Neuronal stem cell (in vitro differentiated cells): ENCODE measurements at places on chromosomes 7 and 10.
A peak's percentile ranks its signal among the peaks of the same experiment; 100 is the strongest.

GRCh38 chr7:81445462-81445861 lies 324.4 kb downstream of the HGF start:
- no peak for DNase-seq

GRCh38 chr7:139720705-139721231 lies 57.0 kb downstream of the HIPK2 start:
- no peak for DNase-seq

DNA sequence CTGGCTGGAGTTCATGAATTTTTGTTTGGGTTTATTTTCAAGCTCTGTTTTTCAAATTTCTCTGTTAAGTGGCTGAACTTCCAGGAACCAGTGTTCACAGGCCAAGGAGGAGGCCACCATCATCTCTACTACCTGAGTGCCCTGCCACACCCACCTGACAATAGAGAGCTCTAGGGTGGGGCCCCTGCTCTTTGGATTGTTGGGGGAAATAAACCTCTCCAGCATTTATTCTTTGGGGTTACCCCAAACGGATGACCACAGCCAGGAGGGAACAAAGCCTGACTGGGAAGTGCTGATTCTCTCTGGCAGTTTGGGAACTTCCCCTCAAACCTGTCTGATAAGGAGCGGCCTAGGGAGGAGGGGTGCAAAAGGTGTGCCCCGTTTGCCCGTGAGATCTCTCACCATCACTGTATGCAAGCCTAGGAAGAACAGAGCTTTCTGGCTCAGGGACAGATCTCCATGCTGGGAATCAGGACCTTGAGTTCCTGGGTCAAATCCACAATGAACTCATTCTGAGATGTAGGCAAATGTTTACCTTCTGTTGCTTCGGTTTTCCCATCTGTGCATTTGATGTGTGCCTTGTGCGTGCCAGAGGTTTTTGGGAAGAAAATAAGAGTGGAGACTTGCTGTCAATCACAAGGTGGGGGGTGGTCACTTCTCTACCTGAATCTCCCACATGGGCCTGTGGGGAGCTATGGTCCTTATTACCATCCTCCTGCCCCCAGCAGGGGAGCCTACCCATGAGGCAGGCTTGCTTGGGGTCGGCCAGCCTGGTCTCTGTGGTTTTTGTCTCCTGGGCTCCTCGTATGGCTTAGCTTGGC lies 27.7 kb upstream of the PDCD4 start:
- DNase-seq, result no peak

DNA sequence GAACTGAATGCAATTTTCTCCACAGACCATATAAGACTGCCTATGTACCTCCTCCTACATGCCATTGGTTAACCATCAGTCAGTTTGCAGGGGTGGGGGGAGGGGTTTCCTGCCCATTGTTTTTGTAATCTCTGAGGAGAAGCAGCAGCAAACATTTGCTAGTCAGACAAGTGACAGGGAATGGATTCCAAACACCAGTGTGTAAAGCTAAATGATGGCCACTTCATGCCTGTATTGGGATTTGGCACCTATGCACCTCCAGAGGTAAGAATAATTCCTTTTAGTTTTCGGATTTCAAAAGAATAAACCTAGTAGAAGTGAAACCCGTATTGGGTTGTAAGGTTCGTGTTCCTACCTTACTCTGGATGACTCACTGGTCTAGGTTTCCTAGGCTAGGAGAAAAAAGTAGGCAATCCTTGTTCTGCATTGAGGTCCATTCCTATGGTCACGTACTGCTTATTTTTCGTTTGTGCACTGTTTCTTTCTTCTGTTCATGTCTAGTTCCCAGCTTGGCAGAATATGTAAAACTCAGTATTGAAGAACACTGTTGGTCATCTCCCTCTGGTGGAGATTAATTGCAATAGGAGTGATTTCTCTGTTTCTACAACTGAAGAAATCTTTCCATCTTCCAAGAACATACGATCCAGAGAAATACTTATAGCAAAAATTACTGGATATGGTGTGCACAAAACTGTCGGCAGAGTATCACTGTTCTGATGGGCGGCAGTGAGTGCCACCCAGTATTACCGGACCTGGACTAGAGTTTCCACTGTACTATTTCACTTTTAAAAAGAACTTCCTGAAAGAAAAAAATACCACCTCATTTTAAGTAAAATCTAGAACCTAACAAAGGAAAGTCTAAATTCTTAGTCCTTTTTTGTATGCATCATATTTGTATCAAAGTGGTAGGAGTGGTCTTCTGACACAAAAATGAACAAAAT lies at the start of gene AKR1C3:
AKR1C3 (plus strand) TSS at position 150 of the 941 bp plus-strand sequence; CDS start at position 181, 31 bp downstream.
- DNase-seq, result no peak

DNA sequence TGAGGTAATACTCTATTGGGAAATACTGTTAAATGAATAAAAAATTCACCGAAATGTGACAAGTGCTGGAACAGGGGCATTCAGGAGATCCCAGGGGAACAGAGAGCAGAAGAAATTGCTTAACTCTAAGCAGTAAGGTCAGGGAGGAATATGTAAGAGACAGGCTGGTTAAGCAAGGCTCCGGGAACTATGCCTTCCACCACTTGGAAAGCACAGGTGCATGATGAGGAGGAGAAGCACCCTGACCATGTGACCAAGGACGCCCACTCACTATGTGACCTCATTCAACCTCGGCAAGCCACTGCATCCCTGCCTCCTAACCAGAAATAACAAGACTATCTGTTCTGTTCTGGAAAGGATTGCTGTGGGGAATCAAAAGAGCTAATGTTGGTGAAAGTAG lies 218.4 kb downstream of the ELMO1 start:
- no peak for DNase-seq

GRCh38 chr10:54203401-54203800 lies 597.6 kb downstream of the PCDH15 start:
- no peak for DNase-seq

DNA sequence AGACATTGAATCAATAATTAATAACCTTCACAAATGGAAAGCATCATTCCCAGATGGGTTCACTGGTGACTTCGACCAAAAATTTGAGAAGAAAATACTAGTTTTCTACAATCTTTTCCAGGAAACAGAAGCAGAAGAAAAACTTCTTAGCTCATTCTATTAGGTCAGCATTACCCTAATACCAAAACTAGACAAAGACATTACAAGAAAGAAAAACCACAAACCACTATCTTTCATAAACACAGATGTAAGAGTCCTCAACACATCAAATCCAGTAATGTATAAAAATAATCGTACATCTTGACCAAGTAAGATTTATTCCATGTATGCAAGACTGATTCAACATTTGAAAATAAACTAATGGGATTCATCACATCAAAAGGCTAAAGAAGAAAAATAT lies 64.0 kb upstream of the CDK1 start:
- no peak for DNase-seq

DNA sequence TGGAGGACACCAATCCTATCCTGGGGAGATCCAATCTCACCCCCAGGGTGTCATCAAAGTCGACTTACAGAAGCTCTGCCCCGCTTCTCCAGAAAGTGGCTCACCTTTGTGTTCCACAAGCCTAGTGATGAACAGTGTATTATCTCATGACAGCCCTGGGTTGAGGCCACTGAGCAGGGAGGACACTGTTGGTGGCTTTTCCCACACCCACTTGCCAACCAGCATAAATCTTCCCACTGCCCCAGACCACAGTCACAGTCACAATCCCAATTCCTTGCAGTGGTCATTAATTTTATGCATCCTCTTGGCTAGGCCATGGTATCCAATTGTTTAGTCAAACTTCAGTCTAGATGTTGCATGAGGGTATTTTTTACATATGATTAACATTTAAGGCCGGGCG lies 18.4 kb downstream of the TNS3 start:
- DNase-seq, result no peak

DNA sequence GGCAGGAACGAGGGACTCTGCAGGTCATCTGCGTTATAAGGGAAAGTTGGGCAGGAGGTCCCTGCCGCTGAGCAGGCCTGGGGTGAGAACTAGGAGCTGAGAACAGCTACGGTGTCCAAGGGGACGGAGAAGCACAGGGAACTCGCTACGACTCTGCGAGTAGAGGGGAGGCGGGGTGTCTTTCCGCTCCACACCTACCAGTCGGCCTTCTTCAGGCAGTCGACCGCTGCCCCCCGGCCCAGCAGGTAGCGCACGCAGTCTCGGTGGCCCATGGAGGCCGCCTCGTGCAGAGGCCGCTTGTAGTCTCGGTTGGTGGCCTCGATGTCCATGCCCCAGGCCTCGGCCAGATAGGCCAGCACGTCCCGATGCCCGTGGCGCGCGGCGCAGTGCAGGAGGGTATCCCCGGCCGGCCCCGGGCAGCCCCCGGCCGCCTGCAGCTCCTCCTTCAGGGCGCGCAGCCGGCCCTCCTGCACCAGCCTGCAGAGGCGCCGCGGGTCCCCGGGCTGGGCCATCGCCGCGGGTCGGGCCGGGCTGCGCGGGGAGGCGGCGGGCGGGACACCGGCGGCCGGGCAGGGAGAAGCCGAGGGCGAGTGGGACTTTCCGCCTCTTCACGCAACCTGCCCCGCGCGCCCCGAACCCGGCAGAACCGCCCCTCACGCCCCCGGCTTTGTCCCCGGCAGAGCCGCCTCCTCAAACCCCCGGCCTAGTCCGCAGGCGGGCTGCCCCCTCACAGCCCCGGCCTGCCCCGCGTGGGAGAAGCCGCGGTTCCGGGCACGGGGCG lies 660 bp downstream of the ANKRD16 start:
- peak; percentile 61 for DNase-seq

DNA sequence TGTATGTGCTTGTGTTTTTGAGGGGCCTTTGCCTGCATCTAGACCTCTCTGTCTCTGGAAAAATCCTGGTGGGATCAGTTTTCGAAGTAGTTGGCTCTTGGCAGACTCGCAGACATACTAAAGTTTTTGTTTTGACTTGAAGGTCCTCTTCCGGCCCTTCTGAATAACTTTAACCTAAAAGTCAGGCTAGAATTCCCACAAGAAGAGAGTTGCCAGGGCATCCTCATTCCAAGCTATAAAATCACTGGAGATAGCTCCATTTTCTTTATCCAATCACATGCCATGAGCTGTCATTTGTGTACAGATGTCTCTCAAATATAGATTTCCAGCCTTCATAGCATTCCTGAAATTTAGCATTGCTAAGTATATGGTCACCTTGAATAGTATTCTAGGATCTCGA lies 967.8 kb downstream of the LRMDA start:
- no peak for DNase-seq

DNA sequence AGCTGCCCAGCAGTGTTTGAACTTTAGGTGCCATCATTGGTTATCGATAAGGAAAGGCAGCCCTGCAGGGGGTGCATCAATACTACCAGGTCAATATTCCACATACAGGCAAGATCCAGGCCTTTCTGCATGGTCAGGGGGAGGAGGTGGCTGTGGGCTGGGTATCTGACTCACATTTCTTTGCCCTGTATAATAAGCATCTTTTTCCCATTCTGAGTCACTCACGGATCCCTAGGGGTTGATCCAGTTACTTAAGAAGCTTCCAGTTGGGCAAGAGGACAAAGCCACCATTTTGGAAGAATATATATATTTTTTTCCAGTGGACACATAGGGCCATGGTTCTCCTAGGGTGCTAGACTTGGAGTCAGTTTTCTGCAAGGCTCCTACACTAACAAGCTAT lies 114.2 kb upstream of the HABP2 start:
- no peak for DNase-seq

DNA sequence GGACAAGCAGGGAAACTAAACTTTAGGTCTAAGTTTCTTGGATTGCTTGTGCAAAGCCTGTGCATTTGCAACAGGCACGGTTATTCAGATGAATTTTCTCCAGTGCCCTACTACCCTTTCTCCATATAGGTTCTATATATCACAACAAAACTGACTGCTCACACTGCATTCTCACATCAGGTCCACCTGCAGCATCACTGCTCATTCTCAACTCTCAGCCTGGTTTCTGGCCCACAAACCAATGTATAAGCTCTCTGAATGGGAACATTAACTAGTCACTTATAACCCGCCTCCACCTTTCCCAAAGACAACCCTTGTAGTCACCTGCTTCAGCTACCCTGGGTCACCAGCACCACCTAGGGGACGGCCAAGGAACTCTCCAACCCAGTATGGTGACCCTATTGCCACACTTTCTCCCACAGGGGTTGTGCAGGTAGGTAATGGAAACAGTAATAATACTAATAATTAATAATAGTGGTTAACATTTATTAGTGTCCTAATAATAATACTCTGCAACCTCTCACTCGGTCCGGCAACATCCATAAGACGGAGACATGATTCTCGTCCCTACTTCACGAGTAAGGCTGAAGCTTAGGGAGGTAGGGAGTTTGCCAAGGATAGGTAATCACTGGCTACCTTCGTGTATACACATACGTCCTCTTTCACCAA lies 97.3 kb downstream of the CLEC2L start:
- no peak for DNase-seq

- no peak for DNase-seq
Observed at GRCh38 chr10:78155722-78156121, 122.1 kb downstream of the RPS24 start.

- DNase-seq, result no peak
Observed at GRCh38 chr10:124250506-124250905, 157.1 kb upstream of the CHST15 start.

GRCh38 chr7:22154143-22154529 lies 202.8 kb downstream of the RAPGEF5 start:
- peak; percentile 33 for DNase-seq

DNA sequence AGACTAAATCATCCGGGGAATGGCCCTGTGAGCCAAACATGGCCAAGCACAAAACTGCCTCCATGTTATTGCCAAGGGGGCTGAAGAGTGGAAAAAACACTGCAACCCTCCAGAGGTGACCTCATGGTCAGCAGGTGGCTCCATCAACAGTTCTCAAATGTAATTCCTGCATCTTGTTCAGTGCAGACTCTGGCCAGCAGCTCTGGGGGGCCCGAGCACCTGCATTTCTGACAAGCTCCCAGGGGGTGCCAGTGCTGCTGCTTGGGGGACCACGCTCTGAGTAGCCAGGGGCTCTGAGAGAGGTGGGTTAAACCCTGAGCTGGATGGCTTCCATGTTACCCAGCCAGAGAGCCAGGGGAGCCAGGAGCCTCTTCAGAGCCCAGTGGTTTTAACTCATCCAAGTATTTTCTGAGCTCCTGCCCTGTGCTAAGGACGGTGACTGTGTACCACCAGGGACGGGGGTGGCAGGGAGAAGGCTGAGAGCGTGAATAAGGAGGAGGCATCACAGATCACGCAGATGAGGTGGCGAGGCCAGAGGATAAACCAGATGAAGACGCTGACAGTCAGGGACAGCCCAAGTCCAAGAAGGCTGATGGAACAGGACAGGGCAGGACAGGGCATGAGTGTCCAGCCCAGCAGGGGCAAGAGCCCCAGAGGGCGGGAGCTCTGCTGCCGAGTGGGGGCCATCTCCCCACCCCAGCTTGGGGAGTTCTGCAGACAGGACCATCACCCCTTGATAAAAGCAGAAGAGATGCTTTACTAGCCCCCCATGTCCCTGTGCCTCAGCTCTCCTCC lies 52.9 kb downstream of the CLEC2L start:
- no peak for DNase-seq

DNA sequence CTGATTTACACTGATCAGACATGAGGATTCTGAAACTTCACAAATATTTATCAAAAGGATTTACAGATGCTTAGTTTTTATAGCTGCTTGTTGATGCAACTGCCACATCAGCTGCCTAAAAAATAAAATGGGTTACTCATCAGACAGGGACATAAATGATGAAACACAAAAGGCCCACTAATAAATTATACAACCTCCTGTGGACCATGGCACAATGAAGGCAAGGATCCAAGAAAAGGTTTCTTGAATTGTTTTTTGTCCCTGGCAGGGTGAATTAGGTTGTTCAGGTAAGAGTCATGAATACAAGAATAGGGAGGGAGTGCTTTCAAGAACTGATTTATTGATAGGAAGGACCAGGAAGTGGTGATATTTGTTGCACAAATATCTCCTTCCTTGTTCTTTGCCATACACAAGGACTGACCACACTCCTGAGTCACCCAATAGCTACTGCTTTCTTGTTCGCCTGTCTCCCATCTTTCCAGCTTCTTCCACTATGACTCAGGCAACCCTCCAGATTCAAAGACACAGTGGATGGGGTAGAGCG lies 234.5 kb downstream of the AHR start:
- DNase-seq, result no peak

- no peak for DNase-seq
Observed at GRCh38 chr7:106668861-106669524, 8.0 kb upstream of the CCDC71L start.
